Heart left ventricle (tissue), 16 donors: ENCODE measurements at places on chromosomes 12 and 14.

GRCh38 chr14:43692706-43693105, 814.4 kb downstream of the FSCB start:
- DNase-seq, result no peak

GRCh38 chr12:97659117-97659880, 196.7 kb downstream of the RMST start:
- DNase-seq, result no peak

DNA sequence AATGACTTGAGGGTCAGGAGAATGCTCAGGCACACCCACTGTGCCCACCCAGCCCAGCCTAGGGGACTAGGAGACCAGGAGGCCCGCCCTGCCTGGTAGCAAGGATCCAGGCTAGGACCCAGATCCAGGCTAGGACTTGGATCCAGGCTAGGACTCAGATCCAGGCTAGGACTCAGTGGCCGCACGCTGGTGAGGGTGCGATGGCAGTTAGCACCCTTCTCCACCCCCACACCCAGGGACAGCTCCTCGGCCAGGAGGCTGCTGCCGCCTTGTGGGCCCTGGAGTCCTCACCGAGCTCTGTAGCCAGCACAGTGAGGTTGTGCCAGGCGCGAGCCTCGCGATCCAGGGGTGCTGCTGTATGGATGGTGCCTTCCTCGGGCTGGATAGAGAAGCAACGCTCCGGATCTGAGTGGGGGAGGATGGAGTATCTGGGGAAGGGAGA, 5.1 kb downstream of the CDH24 start:
- no peak for DNase-seq

DNA sequence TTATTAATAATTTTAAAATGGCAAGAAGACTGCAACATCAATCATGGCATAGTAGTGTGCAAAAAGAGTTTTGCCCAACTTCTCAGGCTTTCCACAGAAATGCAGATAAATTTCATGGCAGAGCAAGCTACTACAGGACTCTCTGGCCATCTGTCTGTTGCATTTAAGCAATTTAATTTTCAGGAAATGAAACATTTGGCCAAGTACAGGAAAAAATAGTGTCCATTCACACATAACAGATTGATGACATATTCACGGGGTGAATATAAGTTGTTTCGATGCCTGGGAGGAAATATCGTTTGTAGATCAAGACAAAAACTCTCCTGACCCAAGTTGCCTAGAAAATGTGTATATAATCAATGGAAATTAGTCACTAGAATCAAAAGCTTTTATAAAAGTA, 324.0 kb downstream of the PRKD1 start:
- no peak for DNase-seq

GRCh38 chr12:13816394-13816793, 165.0 kb downstream of the GRIN2B start:
- no peak for DNase-seq

- no peak for DNase-seq
Measured at GRCh38 chr14:70810621-70811020, 1.3 kb upstream of the MAP3K9 start.

DNA sequence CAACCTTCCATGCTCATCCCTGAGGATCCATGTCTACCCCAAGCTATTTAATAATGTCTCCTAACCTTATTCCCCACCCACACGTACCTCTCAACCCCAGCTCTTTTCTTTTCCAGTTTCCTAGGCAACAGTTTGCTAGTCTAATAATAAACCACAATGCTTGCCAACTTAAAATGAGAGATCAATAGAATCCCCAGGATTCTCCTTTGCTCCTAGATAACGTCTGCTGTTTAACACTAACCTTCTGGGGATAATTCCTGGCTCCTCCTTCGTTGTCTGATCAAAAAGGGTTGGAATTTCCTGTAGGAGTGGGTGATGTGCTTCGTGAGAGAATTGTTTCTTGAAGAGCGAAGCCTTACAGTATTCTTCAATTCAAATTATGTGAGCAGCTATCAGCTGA, 42.2 kb upstream of the DBX2 start:
- DNase-seq, result no peak
